K562 (cell line): ENCODE measurements at places on chromosomes 12 and 14.
A peak's percentile ranks its signal among the peaks of the same experiment; 100 is the strongest.

DNA sequence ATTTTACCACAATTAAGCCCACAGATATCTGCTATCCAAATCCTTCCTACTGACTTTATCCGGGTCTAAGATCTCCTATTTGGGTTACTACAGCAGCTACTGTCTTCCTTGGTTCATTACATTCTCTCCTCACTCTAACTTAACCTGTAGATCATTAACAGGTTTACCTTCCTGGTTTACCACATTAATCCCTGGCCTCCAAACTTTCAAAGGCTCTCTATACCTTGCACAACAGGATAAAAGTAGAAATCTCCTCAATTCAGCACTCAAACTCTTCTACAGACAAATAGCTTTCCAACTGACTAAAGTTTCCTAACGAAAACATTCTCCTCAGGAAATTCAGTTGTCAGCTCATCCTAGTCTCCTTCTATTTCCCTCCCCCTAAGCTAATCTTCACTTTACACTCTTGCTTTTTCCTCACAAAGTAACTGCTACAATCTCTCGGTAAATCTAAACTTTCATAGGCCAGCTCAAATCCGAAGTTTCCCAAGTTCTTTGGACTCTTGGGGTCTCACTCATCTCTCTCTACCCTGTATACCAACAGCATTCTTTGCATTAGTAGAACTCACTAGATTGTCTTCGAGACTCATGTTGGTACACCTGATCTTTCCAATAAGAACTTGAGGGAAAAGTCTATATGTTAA lies 2.7 kb downstream of the BTBD7 start:
- peak; percentile 15 for DNase-seq

- DNase-seq, result no peak
Measured at GRCh38 chr12:54840244-54840865, 14.0 kb upstream of the MUCL1 start.

GRCh38 chr12:98578392-98578791 lies 15.1 kb upstream of the SLC25A3 start:
- no peak for DNase-seq

- no peak for DNase-seq
Measured at GRCh38 chr12:20560935-20561334, 134.2 kb upstream of the SLCO1C1 start.

DNA sequence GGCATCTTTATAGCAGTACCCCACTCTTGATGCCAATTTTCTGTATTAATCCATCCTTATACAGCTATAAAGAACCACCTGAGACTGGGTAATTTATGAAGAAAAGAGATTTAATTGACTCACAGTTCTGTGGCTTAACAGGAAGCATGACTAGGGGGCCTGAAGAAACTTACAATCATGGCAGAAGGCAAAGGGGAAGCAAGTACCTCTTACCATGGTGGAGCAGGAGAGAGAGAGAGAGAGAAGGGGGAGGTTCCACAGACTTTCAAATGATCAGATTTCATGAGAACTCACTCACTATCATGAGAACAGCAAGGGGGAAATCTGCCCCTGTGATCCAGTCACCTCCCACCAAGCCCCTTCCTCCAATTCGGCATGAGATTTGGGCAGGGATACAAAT lies 84.4 kb downstream of the SLC24A4 start:
- no peak for DNase-seq

DNA sequence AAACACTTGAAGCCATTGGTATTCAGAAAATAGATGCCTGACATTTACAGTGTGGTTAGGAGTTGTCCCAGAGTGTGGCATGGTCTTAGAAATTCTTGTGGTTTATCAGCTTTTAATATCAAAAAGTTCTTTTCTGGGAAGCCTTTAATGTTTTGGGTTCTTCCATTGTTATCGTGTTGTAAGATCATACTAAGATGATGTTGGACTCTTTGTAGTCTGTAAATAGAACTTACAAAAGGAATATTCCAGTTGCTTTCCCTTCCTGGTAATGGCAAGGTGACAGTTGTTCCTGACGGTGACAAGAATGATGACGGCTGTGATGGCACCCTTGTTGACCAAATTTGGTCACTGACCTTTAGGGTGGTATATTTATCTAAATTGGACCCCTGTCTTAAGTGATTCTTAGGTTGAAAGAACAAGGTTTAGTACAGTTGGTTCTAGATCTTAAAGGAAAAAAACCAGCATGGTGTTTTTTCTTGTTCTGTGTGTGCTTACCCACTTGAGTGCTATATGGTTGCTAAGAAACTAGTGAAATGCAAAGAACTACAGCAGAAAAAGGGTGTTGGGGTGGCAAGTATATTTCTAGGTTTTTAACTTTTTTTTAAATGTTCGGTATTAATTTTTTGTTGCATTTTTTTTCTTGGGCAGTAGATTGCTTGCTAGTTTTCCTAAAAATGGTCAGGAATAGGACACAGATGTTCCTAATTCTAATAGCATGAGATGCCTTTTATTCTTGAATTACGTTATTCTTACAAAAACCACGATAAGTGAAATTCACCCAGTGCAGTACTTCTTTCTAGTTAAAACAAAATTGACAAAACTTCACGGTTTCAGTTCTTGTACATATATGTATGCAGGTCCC lies 2.1 kb downstream of the ATP2A2 start:
- no peak for DNase-seq

GRCh38 chr14:92657457-92658142 lies 90.8 kb downstream of the LGMN start:
- DNase-seq, result no peak

DNA sequence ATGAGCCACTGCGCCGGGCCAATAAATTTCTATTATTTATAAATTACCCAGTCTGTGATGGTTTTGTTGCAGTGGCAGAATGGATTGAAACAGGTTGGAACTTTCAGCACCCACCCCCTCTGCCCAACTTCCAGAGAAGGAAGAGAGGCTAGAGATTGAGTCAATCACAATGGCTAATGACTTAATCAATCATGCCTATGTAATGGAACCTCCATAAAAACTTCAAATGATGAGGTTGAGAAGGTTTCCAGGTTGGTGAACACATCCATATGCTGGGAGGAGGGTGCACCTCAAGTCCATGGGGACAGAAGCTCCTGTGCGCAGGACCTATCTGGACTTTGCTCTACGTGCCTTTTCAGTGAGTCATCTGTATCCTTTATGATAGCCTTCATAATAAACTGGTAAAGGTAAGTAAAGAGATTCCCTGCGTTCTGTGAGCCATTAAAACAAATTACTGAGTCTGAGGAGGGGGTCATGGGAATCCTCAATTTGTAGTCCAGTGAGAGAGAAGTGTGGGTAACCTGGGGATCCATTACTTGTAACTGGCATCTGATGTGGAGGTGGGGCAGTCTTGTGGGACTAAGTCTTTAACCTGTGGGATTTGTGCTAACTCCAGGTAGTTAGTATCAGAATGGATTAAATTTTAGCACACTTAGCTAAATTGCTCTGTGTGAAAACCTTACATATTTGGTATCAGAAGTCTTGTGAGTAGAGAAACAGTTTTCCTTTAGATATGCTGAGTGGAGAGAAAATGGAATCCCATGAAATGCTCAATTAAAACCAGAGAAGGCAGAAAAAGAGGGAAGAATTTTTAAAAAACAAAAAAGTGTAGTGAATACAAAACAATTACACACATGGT lies 11.7 kb upstream of the NGDN start:
- DNase-seq, result no peak

DNA sequence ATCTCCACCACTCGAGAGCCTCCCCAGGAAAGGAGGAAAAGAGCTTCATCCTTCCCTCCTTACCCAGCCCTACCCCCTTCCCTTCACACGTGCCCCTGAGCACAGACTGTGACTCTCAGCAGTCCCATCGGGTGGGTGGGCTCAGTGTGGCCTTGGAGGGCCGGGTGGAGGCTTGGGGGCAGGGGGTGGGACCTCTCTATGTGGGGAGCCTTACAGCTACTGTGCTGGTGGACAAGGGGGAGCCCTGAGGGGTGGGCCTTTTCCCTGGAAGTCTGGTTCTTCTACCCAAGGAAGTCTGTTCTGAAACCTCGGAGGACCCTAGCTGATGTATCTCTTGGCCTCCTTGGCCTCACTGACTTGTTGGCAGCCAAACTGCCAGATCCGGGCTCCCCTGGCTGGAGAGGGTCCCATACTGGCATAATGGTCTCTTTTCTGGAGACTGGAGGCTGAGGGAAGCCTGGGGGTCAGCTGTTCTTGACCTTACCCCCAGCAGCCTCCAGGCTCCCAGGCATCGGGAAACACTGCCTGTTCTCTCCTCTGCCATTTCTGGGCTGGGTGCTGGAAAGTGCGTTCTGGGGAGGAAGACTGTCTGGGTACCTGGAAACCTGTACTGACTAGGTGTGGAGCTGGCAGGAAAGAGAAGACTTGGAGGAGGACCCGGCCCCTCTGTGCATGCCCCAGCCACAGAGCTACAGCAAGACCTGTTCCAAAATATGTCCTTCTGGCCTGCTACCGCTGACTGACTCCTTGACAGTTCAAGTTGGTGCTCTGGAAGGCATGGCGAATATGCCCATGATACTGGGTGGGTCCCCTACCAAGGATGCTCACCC lies 7.6 kb downstream of the VASH1 start:
- DNase-seq, result no peak

DNA sequence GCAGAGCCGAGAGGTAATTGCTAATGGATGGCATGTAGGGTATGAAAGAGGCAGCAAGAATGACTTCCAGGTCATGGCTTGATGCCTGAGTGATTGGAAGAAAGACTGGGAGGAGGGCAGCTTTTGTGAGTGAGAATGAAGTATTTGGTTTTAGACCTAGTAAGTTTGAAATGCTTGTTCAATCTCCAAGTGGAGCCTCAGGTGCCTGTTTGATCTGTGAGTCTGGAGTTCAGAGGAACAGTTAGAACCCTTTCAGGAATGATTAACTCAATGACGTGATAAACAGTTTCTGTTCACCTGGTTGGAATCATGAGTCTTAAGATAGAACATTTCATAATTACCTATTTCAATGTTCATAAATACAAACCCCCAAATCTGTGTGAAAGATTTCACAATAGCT lies 10.4 kb downstream of the KCNJ8 start:
- no peak for DNase-seq

DNA sequence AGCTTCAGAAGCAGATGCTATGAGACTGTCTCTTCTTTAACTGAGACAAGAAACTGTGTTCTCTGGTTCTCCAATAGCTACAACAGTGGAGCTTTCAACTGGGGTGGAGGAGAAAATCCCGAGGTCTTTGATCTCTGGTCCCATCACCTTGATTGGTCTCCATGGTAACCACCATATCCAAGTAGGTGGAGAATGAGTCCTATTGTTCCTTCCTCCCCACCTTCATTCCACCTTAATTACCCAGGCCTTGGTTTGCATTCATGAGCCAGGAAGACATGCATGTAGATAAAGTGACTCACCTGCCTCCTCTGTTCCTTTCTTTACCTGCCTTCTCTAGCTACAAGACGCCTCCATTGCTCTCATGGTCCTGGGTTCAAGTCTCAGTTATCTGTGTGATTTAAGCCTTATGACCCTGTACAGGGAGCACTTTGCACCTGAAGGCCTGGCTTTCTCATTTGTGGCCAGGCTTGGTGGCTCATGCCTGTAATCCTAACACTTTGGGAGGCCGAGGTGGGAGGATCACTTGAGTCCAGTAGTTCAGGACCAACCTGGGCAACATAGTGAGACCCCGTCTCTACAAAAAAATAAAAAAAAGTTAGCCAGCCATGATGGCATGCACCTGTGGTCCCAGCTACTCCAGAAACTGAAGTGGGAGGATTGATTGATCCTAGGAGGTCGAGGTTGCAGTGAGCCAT lies 157.7 kb upstream of the TBX3 start:
- no peak for DNase-seq

DNA sequence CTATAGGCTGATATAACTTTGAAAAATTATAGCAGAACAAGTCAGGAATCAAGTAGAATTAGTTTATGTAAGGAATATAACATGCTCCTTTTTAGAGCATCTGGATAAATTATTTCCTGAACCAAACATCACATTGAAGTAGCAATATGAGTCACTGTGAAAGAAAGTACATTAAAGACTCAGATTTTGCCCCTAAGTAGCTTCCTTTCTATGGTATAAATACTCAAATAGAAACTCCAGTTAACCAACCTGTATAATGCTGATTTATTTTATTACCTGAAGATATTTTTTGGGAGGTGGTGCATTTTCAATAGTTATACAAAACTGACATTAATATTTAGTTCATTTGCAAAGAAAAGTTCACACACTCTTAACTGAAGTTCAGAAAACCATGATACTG lies 312.1 kb downstream of the ITPR2 start:
- DNase-seq, result no peak

DNA sequence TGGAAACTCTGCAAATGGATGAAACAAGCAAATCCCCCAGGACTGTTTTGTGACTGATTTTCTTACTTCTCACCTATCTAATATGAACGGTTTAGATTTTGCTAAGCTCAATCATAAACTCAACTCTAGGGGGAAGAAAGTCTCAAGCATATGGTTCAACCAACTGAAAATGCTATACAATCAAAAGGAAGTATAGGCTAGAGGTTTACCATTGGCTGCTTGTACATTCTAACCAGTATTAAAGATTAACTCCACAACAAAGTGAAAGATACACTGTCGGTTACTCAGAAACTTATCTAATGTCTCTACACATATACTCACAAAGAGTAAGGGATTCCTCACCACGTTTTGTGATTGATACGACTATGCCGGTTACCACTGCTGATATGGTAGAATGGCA lies 281.8 kb upstream of the SOX5 start:
- DNase-seq, result no peak

DNA sequence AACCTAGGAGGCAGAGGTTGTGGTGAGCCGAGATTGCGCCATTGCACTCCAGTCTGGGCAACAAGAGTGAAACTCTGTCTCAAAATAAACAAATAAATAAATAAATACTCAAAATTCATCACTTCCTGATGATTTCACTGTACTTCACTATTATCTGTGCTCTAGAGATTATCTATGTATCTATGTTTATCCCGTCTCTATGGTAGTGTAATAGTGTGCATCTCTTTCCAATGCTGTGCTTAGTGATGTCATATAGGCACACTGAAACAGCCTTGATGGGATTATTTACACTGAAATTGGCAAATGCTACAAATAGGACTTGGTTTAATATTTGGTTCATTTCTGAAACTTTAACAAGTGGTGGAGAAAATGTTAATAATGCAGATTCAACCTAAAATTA lies 6.5 kb downstream of the CAPS2 start:
- no peak for DNase-seq

- DNase-seq, result no peak
Measured at GRCh38 chr12:97557116-97557515, 94.5 kb downstream of the RMST start.

DNA sequence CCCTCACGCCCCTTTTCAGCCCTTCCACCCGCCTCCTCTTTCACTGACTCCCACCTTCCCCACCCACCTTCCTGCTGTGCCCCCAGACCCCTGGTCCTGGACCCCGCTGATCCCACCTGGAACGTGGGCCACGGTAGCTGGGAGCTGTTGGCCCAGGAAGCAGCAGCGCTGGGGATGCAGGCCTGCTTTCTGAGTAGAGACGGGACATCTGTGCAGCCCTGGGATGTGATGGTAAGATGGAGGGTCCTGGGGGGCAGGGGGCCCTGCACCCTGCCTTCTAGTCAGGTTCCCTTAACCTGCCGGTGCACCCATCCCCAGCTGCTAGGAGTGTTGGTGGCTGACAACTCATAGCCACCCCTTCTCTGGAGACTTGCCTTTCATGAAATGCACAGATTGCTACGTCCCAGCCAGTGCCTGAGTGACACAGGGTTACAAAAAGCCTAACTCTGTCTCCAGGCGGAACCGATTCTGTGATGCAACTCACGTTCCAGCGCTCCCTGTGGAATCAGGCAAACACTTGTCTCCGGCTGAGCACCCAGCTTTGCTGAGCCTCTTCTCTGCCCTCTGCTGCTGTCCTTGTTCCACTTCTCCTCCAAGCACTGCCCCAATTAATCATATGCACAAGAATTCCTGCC lies 15.0 kb upstream of the OAS2 start:
- DNase-seq, result no peak

GRCh38 chr12:65977384-65977783 lies 153.1 kb downstream of the HMGA2 start:
- no peak for DNase-seq

- no peak for DNase-seq
Measured at GRCh38 chr12:14113031-14113430, 131.6 kb upstream of the GRIN2B start.
